GM18507 (cell line): ENCODE measurements at places on chromosomes 1 and 21.

- DNase-seq: no peak
Observed at GRCh38 chr1:213244664-213245091, 193.6 kb downstream of the RPS6KC1 start.

- DNase-seq: no peak
Observed at GRCh38 chr1:45177452-45177851, 29.0 kb downstream of the ZSWIM5 start.

DNA sequence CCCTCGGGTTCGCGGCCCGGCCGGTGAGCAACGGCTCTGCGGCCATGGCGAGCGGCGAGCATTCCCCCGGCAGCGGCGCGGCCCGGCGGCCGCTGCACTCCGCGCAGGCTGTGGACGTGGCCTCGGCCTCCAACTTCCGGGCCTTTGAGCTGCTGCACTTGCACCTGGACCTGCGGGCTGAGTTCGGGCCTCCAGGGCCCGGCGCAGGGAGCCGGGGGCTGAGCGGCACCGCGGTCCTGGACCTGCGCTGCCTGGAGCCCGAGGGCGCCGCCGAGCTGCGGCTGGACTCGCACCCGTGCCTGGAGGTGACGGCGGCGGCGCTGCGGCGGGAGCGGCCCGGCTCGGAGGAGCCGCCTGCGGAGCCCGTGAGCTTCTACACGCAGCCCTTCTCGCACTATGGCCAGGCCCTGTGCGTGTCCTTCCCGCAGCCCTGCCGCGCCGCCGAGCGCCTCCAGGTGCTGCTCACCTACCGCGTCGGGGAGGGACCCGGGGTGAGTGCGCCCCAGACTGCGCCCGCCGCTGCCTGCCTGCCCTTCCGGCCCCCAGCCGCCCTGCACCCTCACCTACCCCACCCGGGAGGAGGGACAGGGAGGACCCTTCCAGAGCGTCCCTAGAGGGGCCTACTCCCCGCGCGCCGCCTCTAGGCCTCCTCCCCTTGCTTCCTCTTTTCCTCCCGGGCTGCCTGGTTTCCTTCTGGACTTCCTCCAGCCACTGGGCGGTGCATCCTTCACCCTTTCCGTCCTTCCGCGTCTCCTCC lies at the start of gene RNPEP:
TSS of gene RNPEP (plus strand) at position 26 of the 757 bp plus-strand sequence. CDS start at position 45, 19 bp downstream.
- peak; percentile 35 for DNase-seq

GRCh38 chr1:35210321-35211119 lies 17.6 kb upstream of the SFPQ start:
- no peak for DNase-seq

DNA sequence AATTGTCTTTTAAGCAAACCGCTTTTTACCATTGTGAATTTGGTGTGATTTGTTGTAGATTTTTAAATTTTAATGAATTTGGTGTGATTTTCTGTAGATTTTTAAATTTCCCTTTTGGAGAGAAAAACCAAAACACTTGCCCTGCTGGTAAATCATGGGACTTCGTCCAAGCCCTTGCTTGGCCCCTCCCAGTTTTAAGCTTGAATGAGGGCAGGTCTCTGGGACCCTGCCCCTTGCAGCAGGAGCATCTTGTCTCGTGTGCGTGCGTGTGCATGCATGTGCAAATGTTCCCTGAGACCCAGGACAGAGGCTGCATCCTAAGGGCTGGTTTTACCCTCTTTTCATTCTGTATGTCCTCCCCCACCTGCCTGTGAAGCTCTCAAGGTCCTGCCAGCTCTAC lies 248.6 kb downstream of the GREM2 start:
- DNase-seq: no peak
